ENCODE measurements at places on chromosomes 7 and 10. TPM values are rescaled to one million over a fixed set of nuclear protein-coding genes. Genes with fewer than 3 reads are reported as not detected.
A peak's percentile ranks its signal among the peaks of the same experiment; 100 is the strongest.

Gene STOX1
- 0.11 TPM for total RNA-seq

DNA sequence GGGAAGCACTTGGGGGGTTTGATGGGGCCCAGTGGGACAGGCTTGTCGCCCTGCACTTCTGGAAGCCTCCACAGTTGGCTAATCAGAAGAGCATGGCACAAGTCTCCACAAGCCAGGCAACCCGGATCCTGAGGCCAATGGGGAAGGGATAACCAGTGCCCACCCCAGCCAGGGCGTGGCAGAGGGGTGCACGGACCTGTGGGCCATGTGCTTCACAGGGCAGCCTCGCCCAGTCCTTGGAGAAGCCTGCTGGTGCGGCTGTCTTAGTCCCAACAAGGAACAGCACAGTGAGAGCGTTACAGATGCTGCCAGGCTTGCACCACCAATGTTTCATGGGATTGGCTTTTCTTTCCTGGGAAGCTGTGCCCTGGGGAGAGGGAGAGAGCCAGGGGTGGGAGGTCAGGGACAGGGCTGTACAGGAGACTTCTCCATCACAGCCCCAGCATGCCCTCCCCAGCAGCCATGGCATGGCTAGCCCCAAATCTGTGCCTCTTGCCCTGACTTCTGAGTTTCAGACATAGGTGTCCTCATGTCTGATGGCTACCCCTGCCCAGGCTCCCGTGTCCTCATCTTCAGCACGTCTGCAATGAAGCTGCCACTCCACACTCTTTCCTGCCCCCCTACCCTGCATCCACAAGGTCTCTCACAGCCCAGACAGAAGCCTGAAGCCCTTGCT, 116.0 kb downstream of the PTPN20 start:
- DNase-seq: peak; percentile 52

DNA sequence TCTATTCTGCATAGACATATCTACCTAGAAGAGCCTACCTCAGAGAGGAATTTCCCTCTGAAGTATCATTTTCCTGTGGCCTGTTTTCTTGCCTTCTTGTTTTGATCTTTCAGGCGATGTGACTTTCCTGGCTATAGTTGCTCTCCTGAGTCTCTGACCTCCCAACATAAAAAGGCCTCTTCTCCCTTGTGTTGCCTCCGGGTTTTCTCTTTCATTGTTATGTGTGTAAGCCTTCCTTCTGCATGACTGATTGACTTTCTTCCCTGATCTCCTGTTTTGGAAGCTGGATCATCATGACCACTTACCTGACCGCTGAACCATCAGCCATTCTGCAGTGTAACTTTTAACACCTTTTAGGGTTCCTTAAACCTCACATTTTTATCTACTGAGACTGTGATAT, 441.5 kb upstream of the ETV1 start:
- no peak for DNase-seq

DNA sequence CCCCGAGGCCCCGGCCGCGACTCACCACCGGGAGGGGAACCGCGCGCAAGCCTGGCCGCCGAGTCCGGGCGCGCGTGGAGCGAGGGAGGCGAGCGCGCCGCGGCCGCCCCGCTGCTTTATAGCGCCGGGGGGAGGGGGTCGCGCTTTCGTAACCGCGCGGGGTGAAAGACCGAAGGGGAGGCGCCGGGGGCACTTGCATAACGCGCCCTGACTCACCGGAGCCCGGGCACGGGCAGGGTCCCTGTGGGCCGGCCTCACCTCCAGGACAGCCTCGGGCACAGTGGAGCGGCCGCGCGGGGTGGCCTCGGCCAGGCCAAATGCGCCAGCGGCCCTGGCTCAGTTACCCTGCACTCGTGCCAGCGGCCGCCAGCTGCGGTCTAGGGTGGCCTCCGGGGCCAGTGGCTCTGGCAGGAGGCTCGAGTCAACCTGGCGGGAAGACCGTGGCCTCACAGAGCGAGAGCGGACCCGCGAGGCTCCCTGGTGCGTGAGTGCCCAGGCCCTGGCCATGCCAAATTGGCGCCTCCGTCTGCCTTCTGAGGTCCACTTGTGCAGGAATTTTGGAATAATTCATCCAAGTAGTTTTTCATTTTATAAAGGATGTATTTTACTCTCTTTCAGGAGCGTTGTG, at the start of gene RBP4:
Gene RBP4, minus strand, starts transcription at position 90 of the 628 bp plus-strand sequence. CDS start 207 bp downstream, outside the sequence.
- DNase-seq: peak; percentile 67

Gene SERPINE1
- total RNA-seq: 1,267 TPM

DNA sequence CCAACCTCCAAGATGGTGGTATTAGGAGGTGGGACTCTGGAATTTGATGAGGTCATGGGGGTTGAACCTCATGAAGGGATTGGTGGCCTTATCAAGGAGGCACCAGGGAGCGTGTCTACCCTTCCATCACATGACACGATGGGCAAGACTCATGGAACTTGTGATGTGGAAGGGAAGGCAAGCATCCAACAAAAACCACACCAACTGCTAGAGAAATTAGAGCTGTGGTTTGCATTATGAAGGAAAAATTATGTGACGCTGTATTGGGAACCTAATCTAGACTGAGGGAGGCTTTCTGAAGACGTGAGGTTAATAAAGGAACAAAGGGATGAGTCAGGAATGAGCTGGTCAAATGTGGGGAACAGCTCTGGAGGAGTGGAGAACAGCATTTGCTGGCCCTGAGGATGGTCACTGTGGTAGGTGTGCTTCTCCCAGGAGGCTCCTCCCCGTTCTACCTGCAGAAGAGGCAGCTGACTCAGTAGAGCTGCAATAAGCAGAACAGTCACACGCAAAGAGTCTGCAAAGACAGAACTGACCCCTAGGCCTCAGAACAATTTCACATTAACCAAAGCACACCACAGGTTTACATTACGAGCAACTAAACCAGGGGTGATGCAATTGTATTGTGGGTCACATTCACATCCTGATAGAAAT, 236.6 kb upstream of the GRB10 start:
- no peak for DNase-seq

GRCh38 chr10:101843032-101844021, at the start of gene KCNIP2:
Gene KCNIP2, minus strand, starts transcription at chr10:101843800. Its CDS starts 232 bp downstream, at chr10:101843568.
- no peak for DNase-seq

DNA sequence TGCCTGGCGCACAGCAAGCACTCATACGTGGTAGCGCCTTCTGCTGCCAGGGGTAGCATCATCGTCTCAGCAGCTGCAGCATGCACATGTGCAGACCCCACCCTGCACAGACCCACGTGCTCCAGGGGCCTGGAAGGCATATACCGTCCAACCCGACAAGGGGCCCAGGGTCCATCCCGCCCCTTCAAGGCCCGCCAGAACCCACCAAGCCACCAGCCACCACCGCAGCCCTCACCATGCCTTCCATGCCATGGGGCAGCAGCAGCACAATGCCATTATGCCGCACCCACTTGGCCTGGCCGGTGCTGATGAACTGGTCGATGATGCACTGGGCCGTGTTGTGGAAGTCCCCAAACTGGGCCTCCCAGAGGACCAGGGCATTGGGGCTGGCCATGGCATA, 22.7 kb downstream of the OGDHL start:
- no peak for DNase-seq

GRCh38 chr10:80046629-80047441, 31.6 kb upstream of the TMEM254 start:
- DNase-seq: no peak

DNA sequence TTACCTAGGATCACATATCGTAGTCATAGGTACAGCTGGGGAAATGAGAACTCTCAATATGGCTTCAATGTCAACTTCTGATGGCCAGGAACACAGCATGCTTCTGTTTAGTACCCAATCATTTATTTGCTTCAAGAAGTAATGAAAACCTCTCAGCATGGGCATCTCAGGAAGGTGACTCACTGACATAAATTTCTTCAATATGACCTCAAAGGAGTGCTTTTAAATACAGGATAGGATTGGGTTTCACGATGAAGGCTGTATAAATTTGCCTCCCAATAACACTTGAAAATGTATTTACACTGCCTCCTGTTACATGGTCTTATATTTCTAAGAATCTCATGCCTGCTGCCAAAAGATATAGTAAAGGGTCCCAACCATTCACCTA, 15.1 kb downstream of the ITGA8 start:
- no peak for DNase-seq

- no peak for DNase-seq
These were observed 698.9 kb downstream of the PARD3 start for GRCh38 chr10:34116220-34116641.

GRCh38 chr7:126501617-126502016, 751.1 kb downstream of the GRM8 start:
- no peak for DNase-seq

DNA sequence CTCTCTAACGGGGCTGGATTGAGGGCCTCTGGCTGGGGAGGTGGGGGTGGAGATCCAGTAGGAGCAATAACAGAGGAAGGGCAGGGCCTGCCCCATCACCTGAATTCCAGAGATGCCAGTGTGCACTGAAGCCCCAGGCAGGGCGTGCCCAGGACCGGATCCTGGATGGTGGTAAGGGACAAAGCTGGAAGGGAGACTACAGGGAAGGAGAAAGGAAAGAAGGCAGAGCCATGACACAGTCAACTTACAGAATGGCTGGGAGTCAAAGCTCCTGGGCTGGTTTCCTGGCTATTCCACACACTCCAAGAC, 666 bp downstream of the TMEM139 start:
- no peak for DNase-seq

GRCh38 chr7:158973440-158973839, 117.1 kb downstream of the DYNC2I1 start:
- no peak for DNase-seq

DNA sequence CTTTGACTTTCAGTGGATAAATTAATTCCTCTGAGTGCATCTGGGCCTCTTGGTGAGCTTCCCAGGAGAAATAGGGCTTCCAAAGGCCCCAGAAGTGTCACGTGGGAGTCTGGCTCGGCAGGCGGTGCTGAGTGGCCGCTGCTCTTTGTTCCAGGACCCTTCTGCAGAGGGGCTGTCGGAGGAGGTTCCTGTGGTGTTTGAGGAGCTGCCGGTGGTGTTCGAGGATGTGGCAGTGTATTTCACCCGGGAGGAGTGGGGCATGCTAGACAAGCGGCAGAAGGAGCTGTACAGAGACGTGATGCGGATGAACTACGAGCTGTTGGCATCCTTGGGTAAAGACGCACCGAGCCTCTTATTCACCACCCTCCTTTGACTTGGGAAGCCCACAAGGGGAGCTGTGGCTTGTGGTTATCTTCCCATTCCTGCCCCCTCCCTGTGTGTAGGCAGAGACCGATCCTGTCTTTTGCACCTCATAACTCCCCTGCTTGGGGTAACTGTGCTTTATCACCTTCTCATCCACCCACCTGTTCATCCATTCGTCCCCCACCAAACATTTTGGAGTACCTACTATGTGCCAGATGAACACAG, 11.9 kb downstream of the ZNF862 start:
- DNase-seq: no peak

Gene CYP2C19
- not detected for total RNA-seq

DNA sequence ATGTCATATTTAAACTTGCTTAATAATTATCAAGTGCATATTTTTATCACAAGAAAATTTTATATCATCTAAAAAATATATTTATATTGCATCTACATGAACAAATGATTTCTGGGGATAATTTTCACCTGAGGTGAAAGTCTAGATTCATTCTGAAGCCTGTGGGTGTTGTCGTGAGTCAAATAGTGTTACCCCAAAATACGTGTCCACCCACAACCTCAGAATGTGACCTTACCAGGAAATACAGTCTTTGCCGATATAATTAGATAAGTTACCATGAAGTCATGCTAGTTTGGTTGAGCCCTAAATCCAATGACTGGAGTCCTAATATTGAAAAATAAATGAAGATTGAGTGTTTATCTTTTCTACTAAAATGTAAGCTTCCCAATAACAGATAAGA, 203.0 kb upstream of the MDFIC start:
- no peak for DNase-seq

DNA sequence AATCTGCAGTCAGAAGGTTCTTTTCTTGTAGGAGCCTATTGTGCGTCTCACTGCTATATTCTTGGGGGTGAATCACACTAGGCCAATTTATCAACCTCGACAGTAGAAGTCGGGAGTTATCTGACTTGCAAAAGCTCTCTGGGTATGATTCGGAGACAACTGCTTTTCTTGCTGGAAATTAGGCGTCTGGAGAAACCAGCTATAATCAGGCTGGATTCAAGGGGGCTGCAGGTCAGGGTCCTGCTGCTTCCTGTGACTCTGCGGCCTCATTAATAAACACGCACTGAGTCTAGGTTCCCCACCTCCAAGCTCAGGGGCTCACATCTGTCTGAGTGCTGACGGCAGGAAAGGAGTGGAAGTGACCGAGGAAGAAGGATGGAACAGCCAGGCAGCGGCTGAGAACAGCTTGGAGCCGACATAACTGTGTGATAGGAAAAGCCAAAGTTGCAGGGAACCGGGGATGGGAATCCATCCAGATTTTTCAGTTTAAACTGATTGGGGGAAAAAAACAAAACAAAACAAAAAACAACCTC, 184.6 kb downstream of the FANK1 start:
- DNase-seq: no peak

- DNase-seq: no peak
These were observed 63.0 kb downstream of the PROSER2 start for GRCh38 chr10:11886138-11886474.

- DNase-seq: no peak
These were observed 16.4 kb upstream of the RNF148 start for GRCh38 chr7:122719010-122719578.

DNA sequence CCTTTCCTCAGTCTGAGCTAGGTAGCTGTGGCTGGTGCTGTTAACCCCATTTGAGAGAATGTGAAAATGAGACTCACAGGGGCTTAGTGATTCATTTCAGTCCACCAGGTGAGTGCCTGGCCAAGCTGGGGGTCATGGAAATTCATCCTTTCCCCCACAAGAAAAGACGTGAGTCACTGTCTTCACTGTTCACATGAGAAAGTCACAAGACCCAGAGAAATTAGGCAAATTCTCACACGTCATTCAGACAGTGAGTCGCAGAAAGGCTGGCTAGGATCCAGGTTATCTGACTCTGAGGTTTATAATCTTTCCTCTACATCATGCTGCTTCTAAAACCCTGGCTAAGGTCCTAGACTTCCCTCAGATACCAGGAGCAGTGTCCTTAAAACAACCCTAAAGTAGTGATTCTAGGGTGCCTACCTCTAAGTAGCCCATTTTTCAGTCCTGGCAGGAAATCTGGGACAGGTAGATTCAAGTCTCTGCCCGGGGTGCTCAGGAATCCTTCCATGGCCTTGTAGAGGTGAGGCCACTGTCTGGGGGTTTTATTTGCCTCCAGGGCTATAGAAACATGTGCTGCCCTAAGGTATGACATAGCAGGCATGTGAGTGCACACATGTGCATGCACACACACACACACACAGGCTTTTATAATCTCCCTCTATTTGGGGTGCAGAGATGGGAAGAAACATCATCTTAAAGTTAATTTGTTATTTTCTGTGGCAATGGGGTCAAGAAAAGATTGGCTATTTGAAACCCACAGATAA, 427.9 kb upstream of the CELF2 start:
- peak; percentile 21 for DNase-seq

DNA sequence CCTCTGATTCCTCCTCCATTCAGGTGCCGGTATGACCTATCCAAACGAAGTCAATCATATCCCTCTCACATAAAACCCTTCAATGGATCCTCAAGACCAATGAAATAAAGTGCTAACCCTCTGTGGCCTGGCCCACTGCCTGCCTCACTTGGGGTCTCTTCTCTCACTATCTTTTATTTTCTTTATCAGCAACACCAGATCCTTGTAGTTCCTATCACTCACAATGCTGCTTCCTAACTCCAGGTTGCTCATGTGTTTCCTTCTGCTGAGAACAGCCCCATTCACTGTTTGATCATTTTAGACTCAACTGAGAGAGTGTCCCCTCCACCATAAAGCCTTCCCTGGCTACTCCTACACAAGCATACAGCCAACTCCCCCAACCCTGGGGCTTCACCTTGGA, 180.6 kb downstream of the DOCK4 start:
- no peak for DNase-seq

- DNase-seq: no peak
These were observed 144.2 kb downstream of the HDAC9 start for GRCh38 chr7:18639711-18640110.
